ENCODE measurements at places on chromosomes 1 and 21.

GRCh38 chr21:31198575-31198974, 145.5 kb downstream of the TIAM1 start:
- DNase-seq, result no peak

- no peak for DNase-seq
Observed at GRCh38 chr1:53069663-53070327, 7.8 kb downstream of the PODN start.

DNA sequence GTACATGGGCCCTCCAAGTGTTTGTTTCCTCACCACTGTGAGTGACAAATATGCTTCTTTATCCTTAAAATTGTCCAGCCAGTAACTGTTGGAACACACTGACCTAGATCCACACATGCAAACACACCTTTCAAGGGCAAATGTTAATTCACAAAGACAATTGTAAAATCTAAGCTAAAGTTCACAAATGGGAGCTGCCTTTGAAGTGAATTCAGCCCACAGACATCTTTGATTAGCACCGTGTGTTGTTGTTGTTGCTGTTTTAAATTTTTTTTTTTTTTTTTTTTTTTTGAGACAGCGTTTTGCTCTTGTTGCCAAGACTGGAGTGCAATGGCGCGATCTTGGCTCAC, 52.3 kb upstream of the SLC16A1 start:
- DNase-seq, result no peak

DNA sequence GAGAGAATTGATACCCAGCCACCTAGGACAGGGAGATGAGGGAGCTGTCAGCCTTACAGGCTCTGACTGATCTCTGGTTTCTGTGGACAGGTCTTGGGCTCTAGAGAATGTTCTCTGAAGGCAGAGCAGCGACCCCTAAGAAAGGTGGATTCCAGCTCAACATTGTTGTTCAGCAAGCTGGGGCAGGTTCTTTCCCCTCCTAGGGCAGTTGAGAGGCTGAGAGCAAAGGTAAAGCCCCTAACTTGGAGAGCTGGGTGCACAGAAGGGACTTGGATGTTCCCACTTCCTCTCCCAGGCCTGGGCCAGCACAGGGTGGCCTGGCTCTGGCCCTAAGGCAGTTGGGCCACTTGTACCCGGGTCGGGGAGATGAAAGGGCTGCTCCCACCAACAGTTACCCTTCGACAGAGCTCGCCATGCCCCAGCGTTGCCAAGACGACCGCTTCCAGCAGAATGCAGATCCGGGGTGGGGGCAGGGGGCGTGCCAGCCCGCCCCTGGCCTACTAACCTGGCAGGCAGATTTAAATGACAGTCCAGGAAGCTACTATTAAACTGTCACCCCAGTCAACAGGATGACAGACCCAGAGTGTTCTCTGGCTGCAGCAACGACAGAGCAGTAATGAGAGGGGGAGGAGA, 31.6 kb downstream of the LRP8 start:
- no peak for DNase-seq
